ENCODE measurements at places on chromosomes 12 and 14.
A peak's percentile ranks its signal among the peaks of the same experiment; 100 is the strongest.

DNA sequence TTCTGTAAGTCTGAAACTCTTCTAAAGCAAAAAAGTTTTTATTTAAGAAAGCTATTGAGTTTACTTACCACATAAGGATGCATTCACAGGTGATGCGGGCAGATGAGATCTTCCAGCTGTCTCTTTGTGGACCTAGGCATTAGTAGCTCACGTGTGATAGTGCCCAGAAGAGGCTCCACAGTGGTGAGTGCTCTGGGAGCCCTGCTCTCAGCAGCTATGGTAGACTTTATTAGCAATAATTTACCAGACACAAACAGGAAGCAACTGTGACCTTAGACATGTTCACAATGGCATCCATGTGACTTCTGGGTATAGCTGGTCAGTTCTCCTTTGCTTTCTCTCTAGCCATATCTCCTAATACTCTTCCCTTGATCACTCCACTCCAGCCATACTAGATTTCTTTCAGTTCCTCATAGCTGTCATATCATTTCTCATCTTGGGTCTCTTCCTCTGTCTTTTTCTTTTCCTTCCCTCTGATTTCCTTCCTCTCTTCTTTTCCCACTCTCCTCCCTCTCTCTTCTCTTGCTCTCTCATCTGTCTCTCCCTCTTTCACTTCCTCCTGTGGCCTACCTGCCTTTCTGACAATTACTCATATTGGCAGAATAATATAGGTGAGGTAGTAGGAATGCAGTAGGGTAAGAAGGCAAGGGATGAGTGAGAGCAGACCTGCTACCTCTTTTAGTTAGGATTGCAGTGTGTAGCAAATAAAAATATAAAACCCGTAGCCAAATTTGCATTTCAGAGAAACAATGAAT, 75.2 kb upstream of the SCAF11 start:
- no peak for DNase-seq

GRCh38 chr14:37546621-37547447, 48.2 kb downstream of the FOXA1 start:
- no peak for DNase-seq

- no peak for DNase-seq
These were observed 11.8 kb upstream of the TAMALIN start for GRCh38 chr12:51994959-51995358.

DNA sequence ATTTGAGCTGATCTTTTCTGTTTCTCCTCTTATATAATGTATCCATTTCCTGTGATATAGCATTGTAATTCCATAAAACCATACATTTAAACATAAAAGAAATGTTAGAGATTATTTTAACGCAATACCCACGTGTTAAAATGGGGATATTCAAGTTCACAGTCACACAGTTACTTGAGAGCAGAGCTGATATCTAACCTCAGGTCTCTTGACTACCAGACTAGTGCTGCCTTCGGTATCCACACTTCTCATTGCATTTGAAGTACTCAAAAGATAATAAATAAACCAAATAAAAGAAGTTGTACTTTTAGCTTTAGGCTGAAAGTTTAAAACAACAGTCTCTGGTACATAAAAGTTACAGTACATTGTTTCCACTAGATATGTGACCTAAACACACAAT, 2.9 kb downstream of the CLECL1 start:
- no peak for DNase-seq

GRCh38 chr14:71591929-71592328, 340.3 kb upstream of the RGS6 start:
- peak; percentile 20 for DNase-seq

DNA sequence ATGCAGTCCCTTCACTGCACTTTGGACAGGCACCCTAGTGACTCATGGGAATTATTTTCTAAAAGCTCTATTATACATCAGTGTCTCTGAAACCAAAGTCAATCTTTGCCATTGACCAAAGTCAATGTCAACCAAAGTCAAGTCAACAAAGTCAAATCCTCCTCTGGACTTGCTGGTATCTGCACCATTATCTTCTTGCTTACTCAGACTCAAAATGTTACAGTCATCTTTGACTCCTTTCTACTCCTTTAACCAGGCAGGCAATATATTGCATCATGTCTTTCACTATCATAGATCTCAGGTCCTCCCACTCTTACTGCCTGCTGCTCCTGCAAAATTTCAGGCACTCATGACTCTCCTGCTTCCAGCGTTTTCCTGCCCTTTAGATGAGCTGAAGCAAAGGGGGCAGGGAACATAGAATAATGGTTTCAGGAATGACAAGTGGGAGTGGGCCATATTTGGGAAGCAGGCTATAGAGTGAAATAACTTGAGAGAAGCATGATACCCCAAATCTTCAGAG, 39.2 kb downstream of the IGF1 start:
- DNase-seq = no peak

- DNase-seq = no peak
These were observed 5.5 kb downstream of the ASIC1 start for GRCh38 chr12:50062728-50063460.

DNA sequence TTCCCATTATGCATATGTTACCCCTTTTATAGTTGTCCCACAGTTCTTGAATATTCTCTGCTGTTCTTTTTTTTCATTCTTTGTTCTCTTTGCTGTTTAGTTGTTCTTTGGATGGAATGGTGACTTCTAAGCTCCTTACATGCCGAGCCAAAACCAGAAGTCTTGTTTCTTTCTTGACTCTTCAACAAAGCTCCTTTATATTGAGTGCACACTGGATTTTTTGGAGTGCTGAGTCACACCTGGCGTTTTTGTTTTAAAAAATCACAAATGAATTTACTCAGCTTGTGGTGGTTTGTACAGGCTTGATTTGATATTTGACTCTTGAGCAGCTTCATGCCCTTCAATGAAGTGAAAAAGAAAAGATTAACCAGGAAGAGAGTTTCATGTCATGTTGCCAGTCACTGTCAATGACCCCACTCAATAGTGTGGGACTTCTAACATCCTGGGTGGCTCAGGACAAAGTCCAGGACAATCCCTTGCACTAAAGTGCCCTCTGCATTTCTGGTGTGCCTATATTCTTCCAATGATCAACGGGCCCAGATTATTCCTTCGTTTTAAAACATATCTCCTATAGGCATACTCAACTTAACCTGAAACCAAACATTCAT, 112.4 kb upstream of the SLC38A4 start:
- DNase-seq = no peak

GRCh38 chr12:125852116-125852515, 786.9 kb downstream of the AACS start:
- no peak for DNase-seq

DNA sequence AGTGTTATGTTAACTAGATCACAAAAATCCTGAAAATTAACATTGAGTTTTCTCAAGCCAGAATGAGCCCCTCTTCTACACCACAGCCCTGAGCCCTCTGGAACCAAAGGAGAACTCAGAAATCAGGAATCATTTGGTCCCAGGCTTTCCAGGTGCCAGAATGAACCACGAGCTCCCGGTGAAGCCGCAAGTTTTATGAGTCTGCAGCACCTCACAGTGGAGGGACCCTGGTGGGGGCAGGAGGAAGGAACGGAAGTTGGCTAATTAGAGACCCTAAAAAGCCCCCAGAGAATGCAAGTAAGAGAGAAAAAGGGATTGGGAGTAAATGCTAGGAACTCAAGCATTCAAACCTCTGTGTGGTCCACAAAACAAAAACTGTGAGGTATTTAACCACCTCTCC, 52.9 kb upstream of the BCL2L14 start:
- no peak for DNase-seq

- DNase-seq = no peak
These were observed 34.3 kb downstream of the FGD6 start for GRCh38 chr12:95182868-95183415.

DNA sequence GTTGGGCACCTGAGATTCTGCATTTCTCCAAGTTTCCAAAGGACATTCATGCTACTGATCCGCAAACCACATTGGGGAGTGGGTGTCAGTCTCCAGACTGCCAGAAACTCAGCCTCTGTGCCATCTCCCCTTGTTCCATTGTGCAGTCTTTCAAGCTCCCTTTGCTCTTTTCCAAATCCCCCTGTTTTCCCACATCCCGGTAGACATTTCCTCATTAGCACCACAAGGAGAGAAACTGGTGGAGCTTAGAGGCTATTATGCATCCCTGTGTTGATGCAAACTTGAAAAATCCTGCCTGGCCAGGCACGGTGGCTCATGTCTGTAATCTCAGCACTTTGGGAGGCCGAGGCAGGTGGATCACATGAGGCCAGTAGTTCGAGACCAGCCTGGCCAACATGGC, 10.7 kb downstream of the CCDC63 start:
- DNase-seq = no peak

- DNase-seq = peak; percentile 17
These were observed 78.7 kb downstream of the NEDD1 start for GRCh38 chr12:96985515-96986362.

DNA sequence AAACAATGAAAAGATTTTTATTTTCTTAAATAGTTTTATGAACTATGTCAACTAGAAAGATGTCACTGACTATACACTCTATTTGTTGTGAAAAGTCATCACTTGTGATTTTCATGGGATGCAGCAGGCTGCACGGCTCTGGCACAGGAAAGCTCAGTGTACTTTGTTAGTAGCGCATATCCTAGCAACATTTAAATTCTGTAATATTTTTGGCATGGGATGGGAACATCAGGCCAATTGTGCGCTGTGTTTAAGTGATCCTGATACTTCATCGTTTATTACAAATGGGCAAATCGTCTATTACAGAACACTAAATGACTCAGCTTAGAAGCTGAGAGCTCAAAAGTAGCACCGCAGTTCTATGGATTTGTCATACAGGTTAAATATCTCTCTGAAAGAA, 60.7 kb upstream of the SAV1 start:
- DNase-seq = no peak

GRCh38 chr14:92452471-92452870, 61.1 kb upstream of the RIN3 start:
- no peak for DNase-seq

- peak; percentile 55 for DNase-seq
These were observed 64.1 kb upstream of the PPP4R3A start for GRCh38 chr14:91573894-91574837.

GRCh38 chr14:73696466-73697400, 17.5 kb downstream of the PNMA1 start:
- no peak for DNase-seq

GRCh38 chr14:95869776-95870175, 6.9 kb upstream of the TUNAR start:
- DNase-seq = no peak

DNA sequence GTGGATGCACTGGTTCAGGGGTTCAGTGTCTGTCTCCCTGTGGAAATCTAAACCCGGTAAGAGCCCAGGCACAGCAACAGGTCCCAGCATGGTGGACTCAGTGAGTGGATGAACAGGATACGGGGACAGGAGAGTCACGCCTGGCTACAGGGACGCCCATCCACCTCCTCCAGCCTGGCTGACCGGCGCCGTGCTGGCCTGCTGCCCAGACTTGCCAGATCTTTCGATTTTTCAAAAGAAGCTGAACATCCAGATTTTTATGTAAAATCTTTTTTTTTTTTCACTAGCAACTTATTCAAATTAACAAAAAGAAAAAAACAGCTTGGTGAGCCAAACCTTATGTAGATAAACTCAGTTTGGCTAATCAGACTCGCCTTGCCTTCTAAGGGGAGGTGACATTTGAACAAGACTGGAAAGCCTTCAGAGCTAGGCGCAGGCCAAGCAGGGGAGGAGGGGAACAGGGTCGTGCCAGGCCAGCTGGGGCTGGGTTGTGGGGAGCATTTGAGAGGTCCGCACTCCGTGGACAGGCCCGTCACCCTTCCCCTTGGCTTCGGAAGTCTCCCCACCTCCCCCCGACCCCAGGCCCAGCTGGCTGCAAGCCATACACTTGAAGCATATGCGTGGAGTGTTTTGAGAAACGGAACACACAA, 87.8 kb upstream of the NCOR2 start:
- no peak for DNase-seq

GRCh38 chr12:81222846-81223592, 145.1 kb downstream of the ACSS3 start:
- no peak for DNase-seq

- DNase-seq = no peak
These were observed 84.7 kb downstream of the SLC41A2 start for GRCh38 chr12:104873374-104873773.

GRCh38 chr12:29026419-29026818, 122.7 kb upstream of the FAR2 start:
- DNase-seq = no peak

GRCh38 chr12:82300611-82301010, 57.6 kb downstream of the CCDC59 start:
- no peak for DNase-seq

DNA sequence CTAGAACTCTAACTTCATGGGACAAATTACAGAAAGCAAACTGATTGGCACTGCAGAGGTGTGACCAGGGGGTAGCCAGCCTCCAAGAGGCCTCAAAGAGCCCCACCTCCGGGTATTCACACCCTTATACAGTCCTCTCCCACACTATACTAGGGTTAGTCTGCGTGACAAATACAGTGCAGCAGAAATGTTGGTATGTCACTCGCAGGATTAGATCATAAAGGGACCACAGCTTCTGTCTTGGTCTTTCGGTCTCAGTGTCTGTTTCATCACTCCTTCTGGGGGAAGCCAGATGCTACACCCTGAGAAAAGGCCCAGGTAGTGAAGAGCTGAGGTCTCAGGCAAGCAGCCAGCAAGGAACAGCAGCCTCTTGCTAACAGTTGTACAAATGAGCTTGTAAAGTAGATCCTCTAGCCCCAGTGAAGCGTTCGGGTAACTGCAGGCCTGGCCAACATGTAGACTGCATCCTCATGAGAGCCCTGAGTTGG, 68.9 kb upstream of the SAV1 start:
- no peak for DNase-seq

GRCh38 chr14:33792009-33792719, 158.7 kb downstream of the EGLN3 start:
- DNase-seq = no peak

DNA sequence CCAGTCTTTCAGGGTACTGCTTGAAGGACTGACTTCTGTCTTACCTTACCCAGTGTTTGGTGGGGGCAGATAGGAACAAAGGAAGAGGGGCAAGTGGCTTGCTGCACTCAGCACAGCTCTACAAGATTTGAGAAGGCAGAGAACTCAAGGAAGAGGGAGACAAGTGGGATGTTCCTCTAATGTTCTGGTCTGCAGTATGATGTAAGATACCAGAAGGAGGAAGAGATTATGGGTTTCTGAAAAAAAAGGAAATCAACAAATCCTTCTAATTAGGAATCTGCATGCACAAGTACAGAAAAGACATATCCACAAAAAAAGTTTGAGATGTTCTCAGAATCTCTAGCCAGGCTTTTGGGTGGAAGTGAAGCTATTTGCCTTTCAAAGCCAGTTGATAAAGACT, 37.1 kb downstream of the USP15 start:
- DNase-seq = no peak

DNA sequence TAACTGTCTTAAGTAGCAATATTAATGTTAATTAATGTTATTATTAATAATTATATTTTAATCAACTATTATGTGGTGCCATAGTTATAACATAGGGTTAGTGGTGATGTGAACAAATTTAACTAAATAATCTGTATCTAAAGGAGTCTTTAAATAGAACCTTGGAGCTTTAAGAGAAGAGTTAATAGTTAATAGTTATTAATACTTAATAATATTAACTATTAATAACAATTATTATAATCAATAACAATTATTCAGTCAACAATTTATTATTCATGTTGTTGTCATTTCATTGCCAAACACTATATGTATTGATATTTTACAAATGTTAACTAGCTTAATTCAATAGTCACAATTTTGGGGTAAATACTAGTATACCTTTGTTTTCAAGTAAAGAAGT, 58.2 kb downstream of the SLC16A7 start:
- no peak for DNase-seq
